ENCODE measurements at places on chromosomes 6 and 20.

DNA sequence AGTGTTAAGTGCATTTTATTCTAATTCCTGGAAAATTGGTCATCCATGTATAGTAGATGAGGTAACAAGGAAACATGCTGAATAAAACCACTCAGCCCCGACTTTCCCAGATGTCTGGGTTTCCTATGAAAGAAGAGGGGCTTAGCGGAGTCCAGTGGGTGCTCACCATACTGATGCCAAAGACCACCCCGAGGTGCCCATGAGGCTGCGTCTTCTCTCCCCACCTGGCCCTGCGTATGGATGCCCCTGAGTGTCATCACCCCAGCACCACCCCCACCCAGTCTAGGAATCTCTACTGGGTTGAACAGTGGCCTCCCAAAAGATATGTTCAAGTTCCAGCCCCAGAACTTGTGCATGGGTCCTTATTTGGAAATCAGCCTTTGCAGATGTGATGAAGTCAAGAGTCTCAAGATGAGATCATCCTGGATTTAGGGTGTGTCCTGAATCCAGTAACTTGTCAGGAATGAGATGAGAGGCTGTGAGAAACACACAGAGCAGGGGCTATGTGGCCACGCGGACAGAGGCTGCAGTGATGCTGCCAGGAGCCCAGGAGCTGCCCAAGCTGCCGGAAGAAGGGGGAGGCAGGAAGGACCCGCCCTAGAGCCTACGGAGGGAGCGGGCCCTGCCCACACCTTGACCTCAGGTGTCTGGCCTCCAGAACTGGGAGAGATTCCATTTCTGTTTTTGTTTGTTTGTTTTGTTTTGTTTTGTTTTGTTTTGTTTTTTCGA lies 124.6 kb upstream of the CDH4 start:
- no peak for DNase-seq

DNA sequence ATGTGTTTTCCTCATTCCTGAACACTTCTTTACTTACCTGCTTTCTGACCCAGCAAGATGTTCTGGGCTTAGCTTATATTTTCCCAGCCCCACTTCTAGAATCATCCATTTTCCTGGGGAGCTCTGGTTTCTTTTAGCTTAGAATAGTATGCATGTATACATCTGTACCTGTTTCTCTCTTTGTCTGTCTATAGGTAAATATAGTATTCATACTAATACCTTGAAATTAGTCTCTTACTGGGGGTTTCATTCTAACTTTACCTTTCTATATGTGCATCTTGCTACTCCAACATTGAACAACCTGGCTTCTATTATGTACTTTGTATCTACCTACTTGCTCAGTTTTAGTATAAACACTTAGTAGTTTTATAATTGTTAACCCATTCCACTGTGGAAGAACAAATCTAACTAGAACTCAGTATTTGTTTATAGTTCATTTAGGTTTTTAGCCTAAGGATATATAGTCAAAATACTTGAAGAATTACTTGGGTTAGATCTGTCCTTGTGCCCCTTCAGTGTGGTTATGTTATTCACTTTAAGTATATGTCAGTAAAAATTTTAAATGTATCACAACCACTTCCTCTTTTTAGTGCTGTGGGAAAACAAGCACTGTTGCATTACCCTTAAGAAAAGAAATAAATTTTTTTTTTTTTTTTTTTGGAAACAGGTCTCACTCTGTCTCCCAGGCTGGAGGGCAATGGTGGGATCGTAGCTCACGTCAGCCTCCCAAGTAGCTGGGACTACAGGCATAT lies 54.0 kb downstream of the ASXL1 start:
- no peak for DNase-seq

- DNase-seq: no peak
Measured at GRCh38 chr20:57090590-57091560, 175.6 kb downstream of the BMP7 start.

DNA sequence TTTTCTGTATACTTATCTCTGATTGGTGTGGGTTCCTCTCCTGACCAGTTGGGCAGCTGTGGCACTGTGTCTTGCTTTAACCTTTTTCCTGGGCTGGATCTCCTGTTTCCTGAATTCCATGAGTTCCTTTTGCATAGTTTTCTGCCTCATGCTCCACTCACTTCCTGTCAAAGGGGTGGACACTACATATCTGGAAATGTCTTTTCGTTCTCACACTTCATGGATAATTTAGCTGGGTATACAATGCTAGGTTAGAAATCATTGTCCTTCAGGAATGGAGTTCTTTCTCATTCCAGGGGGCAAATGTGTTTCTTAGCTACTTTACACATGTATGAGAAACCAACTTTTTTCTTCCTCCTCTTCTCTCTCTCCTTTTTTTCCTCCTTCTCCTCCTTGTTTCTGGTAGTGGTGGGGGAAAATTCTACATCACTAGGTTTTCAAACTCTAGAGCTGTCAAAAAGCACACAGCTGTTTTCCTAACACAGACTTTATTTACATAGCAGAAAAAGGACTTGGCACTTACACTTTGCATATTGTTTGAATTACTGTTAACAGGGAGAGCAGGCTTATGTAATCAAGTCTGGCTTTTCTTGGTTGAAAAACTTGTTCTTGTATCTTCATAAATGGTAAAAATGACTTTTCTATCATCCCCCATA lies 9.0 kb upstream of the DDX27 start:
- DNase-seq: no peak

DNA sequence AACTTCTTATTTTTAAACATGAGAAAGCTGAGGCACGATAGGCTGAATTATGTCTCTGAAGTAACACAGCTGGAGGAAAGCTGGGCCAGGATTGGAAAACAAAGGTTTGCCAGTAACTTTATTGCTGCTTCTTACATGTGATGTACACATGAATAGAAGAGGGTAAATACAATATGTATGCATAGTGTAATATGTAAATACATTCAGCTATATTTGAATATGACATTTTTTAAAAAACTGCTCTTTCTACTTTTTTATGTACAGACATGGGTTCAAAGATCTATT lies 90.2 kb downstream of the ADTRP start:
- DNase-seq: no peak

DNA sequence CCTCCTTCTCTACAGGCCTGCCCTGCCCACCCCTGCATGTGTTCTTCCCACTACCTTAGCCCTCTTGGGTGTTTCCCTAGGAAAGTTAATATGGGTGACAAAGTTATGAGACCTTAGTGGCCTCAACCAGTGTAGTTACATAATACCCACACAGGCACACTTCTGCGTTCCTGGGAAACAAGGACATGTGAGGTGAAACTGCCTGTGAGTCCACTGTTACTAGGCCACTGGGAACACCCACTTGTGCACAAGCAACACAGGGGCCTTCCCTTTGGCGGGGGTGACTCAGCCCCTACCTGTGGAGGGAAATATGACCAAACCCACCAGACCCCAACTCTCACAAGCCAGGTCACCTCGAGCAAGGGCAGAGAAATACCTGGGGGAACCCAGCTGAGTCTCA lies 12.8 kb downstream of the PI16 start:
- DNase-seq: no peak

GRCh38 chr6:37176268-37177076 lies 6.5 kb downstream of the PIM1 start:
- no peak for DNase-seq

All from T1000 (cell line).